ENCODE measurements at places on chromosomes 4 and X.

GRCh38 chr4:128517739-128518510 is 230.3 kb upstream of the PGRMC2 start:
- DNase-seq = peak; percentile 95

GRCh38 chr4:184122631-184123408 is 94.9 kb downstream of the ENPP6 start:
- no peak for DNase-seq

GRCh38 chr4:20456407-20456806 is 204.7 kb downstream of the SLIT2 start:
- no peak for DNase-seq

GRCh38 chrX:134990801-134991481 is at the start of gene SMIM10:
Gene SMIM10, plus strand, starts transcription at chrX:134990991. Its CDS starts 105 bp downstream, at chrX:134991096.
- peak; percentile 80 for DNase-seq

DNA sequence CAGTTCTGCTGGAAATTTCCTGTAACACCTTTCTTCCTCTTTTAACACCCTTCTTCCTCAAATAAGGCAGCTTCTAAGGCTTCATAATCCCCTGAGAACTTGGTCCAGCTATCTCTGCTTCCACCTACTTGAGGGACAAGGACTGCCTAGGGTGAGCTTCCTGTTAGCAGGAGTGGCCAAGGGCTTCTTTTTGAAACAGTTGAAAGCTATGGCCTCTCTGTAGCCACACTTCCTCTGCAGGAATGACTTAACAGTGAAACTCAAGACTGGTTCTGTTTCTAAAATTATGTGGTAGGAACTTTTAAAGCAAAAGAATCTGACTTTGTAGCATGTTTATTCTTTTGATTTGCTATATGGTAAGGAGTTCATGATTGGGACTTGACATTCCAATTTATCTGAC is 108.5 kb upstream of the WDR1 start:
- no peak for DNase-seq

- DNase-seq = no peak
Measured at GRCh38 chr4:94813221-94813620, 55.5 kb downstream of the BMPR1B start.

DNA sequence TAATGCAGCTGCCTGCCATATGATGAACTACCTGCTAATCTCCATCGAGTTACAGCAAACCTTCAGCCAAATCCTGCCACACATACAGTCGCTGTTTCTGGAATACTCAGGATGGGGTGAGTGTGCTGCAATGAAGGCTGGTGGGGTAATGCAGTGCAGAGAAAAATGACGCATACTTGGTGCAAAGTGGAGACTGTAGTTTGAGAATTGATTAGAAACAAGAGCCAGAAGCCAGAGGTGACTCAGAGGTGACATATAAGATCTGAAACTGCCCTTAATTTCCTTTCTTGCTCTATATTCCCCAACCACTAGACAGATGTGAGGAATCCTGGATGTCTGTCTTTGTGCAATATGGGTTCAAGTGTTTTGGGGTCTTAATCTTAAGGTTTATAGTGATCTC is 22.0 kb downstream of the C4orf54 start:
- no peak for DNase-seq

GRCh38 chrX:94107981-94108380 is 434.0 kb downstream of the FAM133A start:
- no peak for DNase-seq

GRCh38 chr4:146243141-146243882 is 29.0 kb downstream of the REELD1 start:
- peak; percentile 17 for DNase-seq

DNA sequence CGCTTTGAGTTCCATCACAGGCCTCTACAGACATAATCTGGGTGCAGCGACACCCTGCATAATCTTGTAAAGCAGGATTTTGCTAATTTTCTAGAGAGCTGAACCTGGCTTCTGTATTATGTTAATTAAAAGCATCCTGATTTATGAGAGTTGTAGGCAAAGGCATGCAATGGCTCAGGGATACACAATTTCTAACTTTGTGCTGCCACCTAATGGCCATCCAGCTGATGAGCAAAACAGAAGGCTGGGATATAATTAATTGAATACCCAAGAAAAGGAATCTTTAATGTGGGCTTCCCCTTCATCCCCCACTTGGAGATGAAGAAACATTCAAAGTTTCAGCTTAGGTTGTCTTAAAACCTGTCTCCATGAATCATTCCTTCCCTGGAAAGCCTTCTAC is 78.1 kb downstream of the BMP15 start:
- peak; percentile 0 for DNase-seq

GRCh38 chr4:119559044-119559647 is 69.5 kb downstream of the PDE5A start:
- peak; percentile 11 for DNase-seq

DNA sequence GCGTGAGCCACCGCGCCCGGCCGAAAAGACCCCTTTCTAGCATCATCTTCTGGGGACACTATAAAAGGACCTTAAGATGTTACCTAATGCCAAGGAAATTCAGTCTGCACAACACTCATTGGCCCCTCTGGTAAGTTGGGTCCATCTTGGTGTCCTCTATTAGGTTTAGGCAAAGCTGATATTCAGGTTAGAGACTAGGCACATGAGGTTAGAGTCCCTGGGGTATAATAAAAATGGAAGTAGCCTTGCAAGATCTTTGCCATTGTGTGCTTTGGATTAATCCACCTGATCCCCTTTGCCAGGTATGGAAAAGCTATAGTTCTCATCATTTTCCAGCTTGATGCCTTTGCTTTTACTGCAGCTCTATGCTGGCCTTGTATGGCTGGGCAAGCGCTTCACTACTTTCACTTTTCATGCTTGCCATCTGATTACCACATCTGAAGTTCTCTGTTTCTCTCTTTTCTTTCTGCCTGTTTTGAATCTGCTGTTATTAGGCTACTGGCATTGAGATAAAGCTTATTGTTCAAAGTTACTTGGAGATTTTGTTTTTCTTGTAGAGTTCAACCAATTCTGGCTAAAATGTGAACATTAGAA is 5.4 kb upstream of the ADH4 start:
- DNase-seq = no peak

- no peak for DNase-seq
Measured at GRCh38 chr4:62899646-62900364, 1509.4 kb downstream of the TECRL start.

DNA sequence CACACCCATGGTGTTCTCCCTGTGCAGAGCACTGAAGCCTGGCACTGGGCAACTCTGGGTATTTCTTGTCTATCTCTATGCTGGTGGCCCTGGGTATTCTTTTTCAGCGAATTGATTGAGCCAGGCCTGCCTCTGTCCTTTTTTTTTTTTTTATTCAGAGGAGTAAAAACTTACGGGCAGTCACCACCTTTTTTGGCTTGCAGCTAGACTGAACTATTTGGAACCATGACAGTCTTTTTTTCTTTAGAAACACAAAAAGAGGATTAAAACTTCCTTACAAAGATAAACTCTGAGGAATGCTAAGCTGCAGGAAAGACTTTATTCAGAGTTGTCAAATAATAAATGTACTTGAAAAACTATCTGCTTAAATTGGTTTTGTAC is 119.2 kb upstream of the STIM2 start:
- no peak for DNase-seq

GRCh38 chr4:38281371-38282071 is 321.3 kb downstream of the PTTG2 start:
- DNase-seq = no peak

GRCh38 chr4:17667253-17667652 is 52.8 kb downstream of the MED28 start:
- no peak for DNase-seq

- DNase-seq = no peak
Measured at GRCh38 chr4:166366012-166366411, 493.0 kb downstream of the TLL1 start.

DNA sequence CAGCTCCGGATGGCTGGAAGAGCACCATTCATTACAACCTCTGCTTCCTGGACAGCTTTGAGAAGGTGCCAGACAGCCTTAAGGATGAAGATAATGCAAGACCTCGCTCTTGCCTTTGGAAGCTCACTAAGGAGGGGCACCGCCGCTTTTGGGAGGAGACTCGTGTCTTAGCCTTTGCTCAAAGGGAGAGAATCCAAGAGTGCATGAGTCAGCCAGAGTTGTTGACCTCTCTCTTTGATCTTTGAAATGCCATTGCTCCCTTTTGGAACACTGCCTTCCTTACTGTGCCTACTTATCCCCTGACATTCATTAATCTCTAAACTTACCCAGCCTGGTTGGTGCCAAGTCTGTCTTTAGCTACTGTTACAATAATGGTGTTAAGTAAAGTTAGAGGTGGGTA is 1.2 kb downstream of the FOXR2 start:
- DNase-seq = no peak

- no peak for DNase-seq
Measured at GRCh38 chrX:68942840-68943239, 114.0 kb downstream of the EFNB1 start.

GRCh38 chr4:112075129-112075753 is 70.0 kb upstream of the FAM241A start:
- peak; percentile 55 for DNase-seq

DNA sequence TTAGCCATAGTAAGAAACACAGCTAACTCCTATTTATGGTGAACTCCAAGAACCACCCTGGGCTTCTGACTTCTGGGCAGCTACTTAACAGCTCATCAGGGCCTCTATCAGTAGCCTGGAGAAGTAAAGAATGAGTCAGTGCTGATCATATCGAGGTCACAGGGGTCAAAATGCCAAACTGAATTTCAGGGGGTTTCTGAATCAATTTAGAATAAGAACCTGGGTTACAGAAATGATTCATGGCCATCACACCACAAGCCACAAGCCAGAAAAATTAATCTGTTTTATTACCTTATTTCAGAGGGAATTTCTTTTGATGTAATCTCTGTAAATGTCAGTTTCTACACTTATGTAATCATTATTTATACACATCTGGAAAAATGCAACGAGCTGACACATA is 64.4 kb downstream of the CHST7 start:
- DNase-seq = peak; percentile 3
